Neural cell (in vitro differentiated cells): ENCODE measurements at places on chromosomes 4 and X. TPM values are rescaled to one million over a fixed set of nuclear protein-coding genes. Genes with fewer than 3 reads are reported as not detected.

The RBM47 gene
- 1.7 and 2.4 TPM in 2 replicates for polyA plus RNA-seq

The EDA gene
- polyA plus RNA-seq: 1.1 and 1.3 TPM in 2 replicates

The GYG2 gene
- polyA plus RNA-seq: 4.2 and 6.3 TPM in 2 replicates

The IQCM gene
- not detected in 2 replicates for polyA plus RNA-seq

The CHRNA9 gene
- 0.10 TPM in 1 of 2 replicates, not detected in the other for polyA plus RNA-seq

The TRIM75 gene
- not detected in 2 replicates for polyA plus RNA-seq

The POU3F4 gene
- 4.4 and 4.9 TPM in 2 replicates for polyA plus RNA-seq
